Natural killer cell treated with Interleukin-12 subunit alpha and Interleukin-12 subunit beta and Interleukin-15 and Interleukin-18, amount 100 ng/mL, for 72 hours (primary cell): ENCODE measurements at places on chromosomes 1 and 21.

GRCh38 chr1:113929750-113930498 is 800 bp downstream of the HIPK1 start:
- peak; percentile 87 for DNase-seq

GRCh38 chr21:28277324-28277723 is 715.4 kb downstream of the LTN1 start:
- no peak for DNase-seq

GRCh38 chr1:160260406-160261382 is 1.7 kb downstream of the DCAF8 start:
- DNase-seq: no peak

DNA sequence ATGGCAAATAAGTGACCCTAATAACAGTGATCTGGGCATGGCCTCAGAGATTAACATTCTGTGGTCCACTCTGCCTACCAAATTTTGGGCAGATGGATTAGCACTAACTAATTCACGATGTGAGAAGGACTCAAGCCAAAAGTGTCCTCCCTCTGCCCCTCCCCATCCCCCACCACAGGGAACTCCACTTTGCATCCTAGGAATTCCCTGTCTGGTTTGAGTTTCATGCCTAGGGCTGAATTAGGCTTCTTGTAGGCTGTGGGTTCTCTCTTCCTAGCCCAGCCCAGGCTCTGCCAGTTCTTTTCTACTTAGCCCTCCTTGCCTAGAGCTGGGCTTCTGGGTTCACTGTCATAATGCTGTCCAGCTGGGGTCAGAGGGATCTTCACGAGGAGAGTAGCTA is 64.1 kb downstream of the ATP2B4 start:
- no peak for DNase-seq

DNA sequence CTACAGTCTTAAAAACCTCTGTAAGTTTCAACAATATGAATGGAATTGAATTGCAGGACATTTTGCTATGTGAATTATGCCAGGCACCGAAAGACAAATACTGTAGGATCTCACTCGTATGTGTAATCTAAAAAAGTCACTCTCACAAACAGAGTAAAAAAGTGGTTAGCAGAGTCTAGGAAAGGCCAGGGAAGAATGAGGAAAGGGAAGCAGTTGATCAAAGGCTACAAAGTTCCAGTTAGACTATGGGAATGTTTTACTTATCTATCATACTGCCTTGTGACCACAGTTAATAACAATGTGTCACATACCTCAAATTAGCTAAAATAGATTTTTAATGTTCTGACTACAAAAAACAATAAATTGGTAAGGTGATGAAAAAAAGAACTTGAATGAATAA is 565.4 kb upstream of the BRINP3 start:
- no peak for DNase-seq

DNA sequence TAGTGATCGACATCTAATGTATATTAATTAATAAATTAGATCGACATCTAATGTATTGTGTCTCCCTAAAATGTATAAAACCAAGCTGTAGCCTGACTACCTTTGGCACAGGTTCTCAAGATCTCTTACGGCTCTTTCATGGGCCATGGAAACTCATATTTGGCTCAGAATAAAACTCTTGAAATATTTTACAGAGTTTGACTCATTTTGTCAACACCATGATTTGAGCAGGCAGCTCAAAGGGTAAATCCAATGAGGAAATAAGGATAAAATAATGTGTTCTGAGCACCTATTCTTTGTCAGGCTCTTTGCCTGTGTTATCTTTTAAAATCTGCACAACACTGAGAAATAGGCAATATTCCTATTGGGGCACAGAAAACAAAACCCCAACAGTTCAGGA is 223.4 kb upstream of the DUSP10 start:
- no peak for DNase-seq

DNA sequence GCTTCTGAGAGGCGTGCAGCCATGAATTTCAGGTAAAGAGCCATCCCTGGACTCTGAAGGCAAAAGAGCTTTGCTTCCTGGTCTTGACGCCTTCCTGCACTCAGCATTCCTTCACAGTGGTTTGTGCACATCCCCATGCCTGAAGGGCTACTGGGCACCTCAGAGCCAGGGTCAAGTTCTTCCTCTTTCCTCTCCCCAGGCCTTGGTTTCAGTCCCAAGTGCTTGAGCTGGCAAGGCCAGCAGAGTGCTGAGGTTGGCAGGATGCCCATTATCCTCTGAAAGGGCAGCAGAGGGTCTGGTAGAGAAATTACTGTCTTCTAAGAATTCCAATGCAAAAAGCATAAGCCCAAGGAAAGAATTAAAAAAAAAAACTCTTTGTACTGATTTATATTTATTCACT is 1064.9 kb downstream of the TTLL7 start:
- DNase-seq: no peak

- DNase-seq: no peak
These were observed at the start of gene LYPD8 for GRCh38 chr1:248755517-248755916. LYPD8 (minus strand) TSS chr1:248755759; CDS start chr1:248751081, 4,678 bp downstream.

DNA sequence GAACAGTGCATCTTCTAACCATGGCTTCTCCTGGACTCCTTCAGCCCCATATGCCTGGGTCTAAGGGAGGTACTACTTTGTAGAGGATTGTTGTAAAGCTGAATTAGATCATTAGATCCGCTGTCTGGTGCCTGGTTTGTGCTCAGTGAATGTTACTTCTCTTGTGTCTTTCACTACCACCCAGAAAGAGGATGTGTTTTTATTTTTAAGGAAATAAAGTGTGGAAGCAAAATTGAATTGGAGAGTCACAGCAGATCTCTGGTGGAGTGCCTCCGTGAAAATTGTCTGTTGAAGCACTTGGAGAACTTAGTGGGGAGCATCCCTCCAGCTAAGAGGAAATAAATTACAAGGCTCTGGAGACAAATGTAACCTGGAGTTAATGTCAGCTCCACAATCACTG is 101.8 kb upstream of the ARTN start:
- no peak for DNase-seq

- DNase-seq: no peak
These were observed 77.4 kb upstream of the KRTAP11-1 start for GRCh38 chr21:30958741-30959140.

- DNase-seq: no peak
These were observed 403.2 kb upstream of the B3GALT2 start for GRCh38 chr1:193589597-193590040.

- no peak for DNase-seq
These were observed 167.2 kb upstream of the IRF2BP2 start for GRCh38 chr1:234776876-234777855.

DNA sequence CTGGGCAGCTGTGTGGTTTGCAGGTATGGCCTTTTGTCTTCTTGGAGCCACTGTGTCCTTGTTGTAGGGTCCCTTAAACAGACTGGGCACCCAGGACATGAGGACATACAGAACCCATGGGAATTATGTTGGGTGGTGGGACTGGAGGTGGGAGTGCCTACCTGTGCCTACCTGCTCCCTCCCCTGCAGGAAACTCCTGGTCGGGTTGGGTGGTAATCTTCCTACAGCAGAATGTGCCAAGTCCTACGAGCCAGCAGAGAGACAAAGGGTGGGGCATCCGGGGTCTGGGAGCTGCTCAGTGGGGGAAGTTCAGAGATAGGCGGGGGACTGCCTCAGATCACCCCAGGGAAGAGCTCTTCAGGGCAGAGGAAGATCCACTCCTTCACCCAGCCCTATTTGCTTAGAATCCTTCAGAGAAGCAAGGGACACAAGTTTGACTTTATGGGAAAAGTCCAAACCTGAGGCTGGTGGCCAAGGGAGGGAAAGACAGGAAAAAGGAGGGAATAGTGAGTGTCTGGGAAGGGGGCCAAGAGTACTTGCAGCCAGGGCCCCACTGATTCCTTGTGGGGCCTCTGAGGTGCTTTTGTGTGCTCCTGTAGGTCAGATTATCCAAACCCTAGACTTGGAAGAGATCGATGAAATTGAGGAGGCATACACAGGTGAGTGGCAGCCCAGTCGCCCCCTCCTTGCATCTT is 58.3 kb downstream of the KIF21B start:
- DNase-seq: no peak

DNA sequence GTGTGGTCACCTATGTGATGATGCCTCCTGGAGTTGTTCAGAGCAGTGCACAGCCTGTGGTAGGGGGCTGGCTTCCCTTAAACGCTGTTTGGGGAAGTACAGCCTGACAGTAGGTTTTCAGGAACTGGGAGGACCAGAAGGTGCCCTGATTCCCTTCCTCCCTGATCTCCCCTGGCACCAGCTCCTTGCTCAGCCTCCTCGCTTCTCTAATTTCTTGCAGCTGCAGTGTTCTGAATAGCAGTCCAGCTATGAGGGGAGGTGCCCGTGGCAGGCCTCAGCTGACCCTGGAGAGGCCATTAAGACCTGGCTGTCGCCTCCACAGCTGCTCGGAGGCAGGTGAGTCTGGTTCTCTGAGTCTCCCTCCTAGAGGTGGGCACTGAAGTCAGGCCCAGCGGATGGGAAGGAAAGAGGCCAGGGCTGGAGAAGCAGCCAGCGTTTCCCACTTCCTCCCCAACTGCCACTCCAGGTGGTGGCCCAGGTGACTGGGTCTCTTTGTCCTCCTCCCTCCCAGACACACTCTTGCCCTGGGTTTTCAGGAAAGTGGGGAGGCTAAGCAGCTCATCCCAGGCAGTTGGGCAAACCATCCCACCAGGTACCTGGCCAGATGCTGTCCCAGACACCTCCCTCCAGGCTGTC is 52.0 kb upstream of the RPL11 start:
- no peak for DNase-seq

DNA sequence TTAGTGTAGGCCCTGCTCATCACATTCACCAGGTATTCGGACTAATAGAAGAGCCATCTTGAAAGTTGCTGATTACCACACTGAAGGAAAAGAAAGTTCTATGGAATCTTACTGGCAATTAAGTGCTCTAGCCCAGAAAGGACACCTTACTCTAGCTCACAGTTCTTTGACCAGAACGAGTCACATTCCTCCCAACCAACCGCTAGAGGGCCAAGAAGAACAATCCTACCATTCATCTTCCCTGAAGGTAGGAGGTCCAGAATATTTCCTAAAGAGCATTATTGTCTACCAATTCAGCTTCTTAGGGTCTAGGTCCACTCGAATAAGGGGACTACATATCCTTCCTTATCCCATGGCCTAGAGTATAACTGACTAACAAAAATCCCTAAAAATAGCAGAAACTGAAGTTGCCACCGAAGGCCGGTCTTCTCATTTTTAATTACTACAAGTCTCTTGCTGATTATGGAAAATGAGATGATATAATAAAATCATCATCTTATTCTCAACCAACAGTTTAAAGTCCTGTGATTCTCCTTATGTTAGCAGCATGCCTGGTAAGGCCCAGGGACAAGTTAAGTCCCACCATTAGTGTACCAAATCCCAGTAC is 2.7 kb upstream of the FMO1 start:
- DNase-seq: no peak

DNA sequence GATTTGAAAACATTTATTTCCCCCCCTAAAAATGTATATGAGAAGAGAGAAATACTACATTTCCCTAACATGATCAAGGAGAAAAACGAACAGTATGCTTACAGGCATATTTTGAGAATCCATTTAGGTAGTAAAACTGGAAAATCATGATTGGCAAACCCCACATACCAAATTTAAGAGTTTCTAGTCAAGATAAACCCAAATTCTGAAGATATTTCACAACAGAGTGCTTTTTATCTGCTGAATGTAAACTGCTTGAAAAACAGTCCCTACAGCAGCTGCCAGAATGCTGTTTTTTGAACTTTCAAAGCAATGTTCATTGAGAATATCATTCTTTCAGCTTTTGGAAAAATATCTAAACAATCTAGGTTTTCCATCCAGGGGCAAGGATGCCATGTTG is 31.0 kb downstream of the ASH1L start:
- DNase-seq: no peak

GRCh38 chr1:183274836-183275235 is 88.8 kb downstream of the LAMC2 start:
- DNase-seq: no peak

DNA sequence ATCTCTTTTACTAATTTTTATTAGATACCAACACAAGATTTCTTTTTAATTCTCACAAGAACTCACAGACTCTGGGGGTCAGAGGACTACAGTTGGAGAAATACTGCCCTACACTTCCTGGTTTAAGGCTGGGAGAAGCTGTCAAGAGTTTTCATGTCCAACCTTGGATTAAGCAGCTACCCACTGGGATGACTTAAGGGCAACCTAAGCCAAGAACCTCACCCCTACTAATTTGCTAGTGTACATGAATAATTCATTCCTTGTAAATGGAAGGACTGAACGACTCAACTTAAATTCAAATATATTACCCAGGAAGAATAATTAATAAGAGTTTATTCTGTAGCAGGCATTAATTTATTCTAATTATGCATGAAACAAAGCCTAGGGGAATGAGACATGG is 182.3 kb upstream of the C1orf105 start:
- DNase-seq: no peak
